A172 (cell line): ENCODE measurements at places on chromosomes 13 and 19. TPM values are rescaled to one million over a fixed set of nuclear protein-coding genes. Genes with fewer than 3 reads are reported as not detected.

- DNase-seq: no peak
Measured at GRCh38 chr19:23785982-23786381, 27.3 kb upstream of the ZNF681 start.

GRCh38 chr19:4347521-4347920 is 4.2 kb downstream of the MPND start:
- DNase-seq: no peak

GRIK5 gene
- total RNA-seq: 0.76 and 1.9 TPM in 2 replicates

DNA sequence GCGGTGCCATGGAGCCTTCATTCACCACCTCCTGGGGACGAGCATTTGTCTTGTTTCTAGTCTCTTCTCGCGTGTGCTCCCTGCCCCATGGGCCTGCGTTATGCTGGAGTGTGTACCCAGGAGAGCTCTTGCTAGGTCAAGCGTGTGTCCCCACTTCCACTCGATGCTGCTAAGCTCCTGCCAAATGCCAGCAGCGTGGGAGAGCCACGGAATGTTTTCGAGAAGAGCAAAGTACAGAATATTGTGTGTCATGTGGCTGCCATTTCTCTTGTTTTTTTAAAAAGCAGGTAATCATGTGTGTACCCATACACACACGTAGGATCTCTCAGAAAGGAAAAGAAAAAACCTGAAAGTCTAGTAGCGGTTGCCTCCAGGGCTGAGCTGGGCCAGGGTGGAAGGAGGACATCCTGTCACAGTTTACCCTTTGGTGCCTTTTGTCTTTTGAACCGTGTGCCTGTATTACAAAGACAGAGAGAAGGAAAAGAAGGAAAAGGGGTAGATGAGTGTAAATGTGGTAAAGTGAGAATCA is 28.6 kb downstream of the PAK4 start:
- no peak for DNase-seq

- DNase-seq: peak; percentile 54
Measured at GRCh38 chr13:46165485-46166223, 16.3 kb downstream of the LCP1 start.

ATXN8OS gene
- total RNA-seq: not detected in 2 replicates

- DNase-seq: no peak
Measured at GRCh38 chr19:6861683-6862286, 25.6 kb upstream of the ADGRE1 start.

GRCh38 chr13:21216332-21216731 is 39.9 kb downstream of the MRPL57 start:
- DNase-seq: no peak

NLRP5 gene
- total RNA-seq: 0.24 TPM in 1 of 2 replicates, not detected in the other

NOVA2 gene
- total RNA-seq: 0.17 and 0.53 TPM in 2 replicates

- DNase-seq: peak; percentile 29
Measured at GRCh38 chr19:49113762-49114629, at the start of gene LIN7B. LIN7B (plus strand) TSS chr19:49114370; CDS start chr19:49114405, 35 bp downstream.

SIGLEC12 gene
- not detected in 2 replicates for total RNA-seq

DNA sequence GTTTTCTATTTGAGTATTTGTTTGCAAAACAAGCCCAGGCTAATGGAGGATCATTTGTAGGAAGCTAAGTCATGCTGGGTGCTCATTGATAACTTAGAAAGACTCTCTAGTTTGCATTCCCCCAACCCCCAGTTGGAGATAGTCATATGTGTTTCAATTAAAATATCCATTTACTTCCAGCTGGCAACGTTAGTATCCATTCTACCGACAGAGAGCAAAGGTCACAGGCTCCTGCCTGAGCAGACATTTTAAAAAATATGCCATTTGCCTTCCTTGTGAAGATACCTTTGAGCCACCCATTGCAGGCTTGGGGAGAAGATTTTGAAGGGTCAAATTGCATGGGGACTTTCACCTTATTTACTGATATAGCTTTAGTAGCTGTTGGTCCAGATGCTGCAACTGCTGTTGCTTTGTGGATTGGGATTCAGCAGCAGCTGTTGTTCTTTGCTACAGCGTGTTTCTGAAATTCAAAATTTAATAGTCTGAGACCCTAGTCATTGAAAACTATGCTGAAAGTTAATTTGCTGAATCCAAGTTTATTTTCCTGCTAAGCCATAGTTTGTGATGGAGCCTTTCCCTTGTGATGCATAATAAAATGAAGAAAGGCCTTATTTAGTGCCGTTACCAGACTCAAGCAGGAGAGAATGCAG is 335.1 kb downstream of the GPC6 start:
- no peak for DNase-seq

DNA sequence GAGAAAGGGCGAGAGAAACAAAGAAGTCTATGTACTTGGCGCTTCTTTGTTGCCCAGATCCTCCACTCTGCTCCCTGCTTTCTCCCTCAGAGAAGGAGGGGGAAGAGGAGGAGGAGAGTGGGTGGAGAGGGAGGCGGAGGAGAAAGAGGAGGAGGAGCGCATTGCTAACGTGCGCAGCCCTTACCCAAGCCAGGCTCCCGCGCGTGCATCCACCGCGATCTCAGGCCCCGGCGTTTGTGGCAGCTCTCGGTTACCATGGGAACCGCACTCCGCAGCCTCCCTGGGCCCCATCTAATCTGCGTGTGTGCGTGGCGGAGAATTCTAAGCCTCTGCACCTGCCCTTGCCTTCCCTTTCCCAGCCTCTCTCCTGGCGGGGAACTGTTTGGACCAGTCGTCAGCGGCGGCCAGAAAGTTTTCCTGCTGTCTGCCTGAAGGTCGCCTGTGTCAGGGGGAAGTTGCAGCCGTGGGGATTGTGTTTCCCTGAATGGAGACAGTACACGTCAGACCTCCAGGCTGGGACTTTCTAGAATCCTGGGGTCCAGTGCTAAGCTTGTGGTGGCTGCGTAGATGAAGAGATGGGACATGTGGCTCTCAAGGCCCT is at the start of gene ERICH6B:
Gene ERICH6B, minus strand, starts transcription at position 239 of the 601 bp plus-strand sequence. CDS start 18,734 bp downstream, outside the sequence.
- DNase-seq: no peak

FPR3 gene
- total RNA-seq: not detected in 2 replicates

GRCh38 chr13:20378721-20379120 is 146.6 kb upstream of the GJB6 start:
- DNase-seq: no peak

DNA sequence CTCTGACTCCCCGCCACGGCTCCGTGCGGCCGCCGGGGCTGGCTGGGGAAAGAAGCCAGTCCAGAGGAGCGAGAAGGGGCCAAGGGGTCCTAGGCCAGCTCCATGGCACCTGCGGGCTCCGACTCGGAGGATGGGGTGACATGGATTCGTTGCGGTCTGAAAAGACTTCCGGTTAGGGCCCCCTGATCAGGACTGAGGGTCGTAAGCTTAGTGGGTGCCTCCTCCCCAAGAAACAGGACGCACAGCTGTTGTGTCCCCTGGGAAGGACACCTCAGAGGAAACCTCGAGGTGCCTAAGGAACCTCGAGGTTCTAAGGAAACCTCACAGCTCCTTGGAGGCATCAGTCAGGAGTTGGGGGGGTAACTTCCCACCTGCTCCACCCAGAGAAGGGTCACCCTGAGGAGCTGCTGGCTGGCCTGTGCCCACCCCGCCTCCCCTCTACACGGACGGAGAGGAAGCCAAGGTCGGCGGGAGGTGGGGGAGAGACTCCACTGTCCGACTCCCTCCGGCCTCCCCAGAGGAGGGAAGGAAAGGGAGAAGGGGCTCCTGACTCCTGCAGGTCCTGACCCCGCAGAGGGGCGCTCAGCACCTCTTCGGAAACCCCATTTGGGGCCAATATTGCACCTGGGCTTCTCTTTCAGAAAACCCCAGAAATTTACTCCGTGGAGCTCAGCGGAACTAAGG is 855 bp downstream of the ATP12A start:
- no peak for DNase-seq

- DNase-seq: no peak
Measured at GRCh38 chr13:99383946-99384345, 76.7 kb upstream of the GPR183 start.

DNA sequence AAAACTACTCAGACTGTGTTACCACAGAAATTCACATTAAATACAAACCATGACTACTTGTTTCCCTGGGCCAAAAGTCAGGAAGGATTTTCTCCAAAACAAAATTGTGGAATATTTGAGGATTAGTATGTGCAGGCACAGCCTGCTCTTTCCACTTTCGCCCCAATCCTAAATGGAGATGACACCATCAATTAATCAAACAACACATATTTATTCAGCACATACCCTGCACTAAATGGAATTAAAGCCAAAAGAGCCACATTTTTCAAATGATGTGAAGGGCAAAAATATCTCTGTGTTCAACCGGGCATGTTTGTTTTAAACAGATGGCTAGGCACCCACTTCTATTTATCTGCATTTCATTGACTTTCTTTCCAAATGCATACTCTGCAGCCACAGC is 523.1 kb downstream of the DCT start:
- no peak for DNase-seq

GRCh38 chr19:29724102-29724641 is 9.1 kb upstream of the C19orf12 start:
- DNase-seq: no peak

DACH1 gene
- total RNA-seq: not detected in 2 replicates

DNA sequence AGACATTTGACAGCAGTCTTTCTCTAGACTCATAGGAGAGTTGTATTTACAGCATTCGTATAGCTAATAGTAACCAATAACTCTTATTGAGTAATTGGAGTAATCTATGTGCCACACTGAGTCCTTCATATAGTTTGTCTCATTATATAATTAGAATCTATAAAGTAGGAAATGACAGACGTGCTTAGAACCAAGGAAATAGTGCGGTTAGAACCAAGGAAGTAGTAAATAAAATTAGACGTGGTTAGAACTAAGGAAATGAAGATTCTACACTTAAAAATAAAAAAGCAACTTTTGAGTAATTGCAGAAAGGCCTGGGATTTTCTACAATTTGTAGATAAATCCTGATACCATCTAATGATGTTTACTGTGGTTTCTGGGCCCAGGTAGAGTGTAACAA is 107.8 kb upstream of the TNFSF11 start:
- DNase-seq: no peak

GRCh38 chr19:2488942-2489731 is 13.2 kb downstream of the GADD45B start:
- no peak for DNase-seq

PCDH17 gene
- total RNA-seq: 0.07 and 0.17 TPM in 2 replicates

- DNase-seq: peak; percentile 71
Measured at GRCh38 chr13:110886870-110887596, 27.8 kb downstream of the ANKRD10 start.

DNA sequence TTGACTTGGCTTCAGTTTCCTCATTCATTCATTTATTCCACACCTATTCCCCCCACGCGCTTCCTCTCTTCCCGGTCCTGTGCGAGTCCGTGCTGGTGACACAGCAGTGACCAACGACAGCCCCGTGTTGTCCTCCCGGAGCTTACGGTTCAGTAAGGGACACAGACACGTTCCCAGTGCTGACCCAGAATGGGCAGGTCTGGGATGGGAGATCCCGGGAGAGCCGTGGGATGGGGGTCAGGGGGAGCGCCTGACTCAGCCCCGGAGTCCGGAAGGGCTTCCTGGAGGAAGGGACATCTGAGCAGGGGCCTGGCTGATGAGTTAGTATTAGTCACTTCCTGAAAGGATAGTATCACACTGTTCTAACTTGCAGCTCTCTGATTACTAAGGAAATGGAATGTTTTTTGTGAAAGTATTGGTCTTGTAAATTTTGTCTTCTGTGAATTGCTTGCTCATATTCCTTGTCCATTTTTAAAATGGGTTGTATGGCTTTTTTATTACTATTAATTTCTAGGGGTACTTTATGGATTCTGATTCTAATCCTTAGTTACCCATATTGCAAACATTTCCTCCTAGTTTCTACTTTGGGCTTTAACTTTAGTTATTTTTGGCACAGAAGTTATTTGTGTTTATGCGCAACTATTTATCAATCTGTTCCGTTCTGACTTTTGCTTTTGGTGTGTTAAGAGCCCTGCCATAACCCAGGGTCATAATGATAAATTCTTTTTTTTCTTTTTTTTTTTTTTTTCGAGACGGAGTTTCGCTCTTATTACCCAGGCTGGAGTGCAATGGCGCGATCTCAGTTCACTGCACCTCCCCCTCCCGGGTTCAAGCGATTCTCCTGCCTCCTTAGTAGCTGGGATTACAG is 708 bp upstream of the ERCC1 start:
- DNase-seq: peak; percentile 95

KIR2DL4 gene
- not detected in 2 replicates for total RNA-seq

HOMER3 gene
- 104 and 143 TPM in 2 replicates for total RNA-seq

DNA sequence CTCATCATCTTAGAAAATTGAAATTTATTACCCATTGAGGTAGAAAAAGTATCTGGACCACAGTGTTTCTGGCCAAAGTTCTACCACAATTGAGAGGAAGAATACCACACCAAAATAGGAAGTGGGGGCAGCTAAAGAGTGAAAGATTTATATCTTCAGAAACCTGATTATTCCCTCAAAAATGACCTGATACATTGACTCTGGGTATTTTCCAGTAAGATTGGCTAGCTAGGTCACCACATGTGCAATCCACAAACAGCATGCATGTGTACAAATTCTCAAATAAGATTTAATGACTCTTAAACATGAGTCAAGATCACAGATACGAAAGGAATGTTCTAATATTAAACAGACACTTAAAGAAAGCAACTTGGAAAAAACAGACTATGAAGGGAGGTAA is 1516.2 kb upstream of the PCDH20 start:
- DNase-seq: peak; percentile 16

DNA sequence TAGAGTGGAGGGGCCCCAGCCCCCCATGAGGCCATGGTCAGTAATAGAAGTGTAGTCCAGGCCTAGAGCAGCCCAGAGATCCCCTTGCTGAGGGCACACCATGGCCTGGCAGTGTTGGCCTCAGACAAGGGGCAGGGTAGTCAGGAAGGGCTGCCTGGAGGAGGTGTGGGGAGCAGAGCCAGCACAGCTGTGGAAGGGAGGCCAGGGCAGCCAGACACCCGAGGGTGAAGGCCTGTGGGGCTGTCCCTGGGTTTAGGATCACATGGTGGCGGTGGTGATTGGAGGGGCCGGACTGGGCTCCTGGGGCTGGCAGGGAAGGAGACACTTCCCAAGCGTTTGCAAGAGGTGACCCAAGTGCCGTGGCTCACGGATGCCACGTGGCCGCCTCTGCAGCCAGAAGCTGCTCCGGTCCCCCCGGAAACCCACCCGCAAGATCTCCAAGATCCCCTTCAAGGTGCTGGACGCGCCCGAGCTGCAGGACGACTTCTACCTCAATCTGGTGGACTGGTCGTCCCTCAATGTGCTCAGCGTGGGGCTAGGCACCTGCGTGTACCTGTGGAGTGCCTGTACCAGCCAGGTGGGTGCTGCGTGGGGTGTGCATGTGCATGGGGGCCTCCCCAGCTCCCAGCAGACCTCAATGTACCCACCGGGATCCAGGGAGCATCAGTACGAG is 11.6 kb upstream of the TEKTIP1 start:
- DNase-seq: no peak

- DNase-seq: no peak
Measured at GRCh38 chr19:57096685-57097361, 23.0 kb upstream of the USP29 start.

SMAD9 gene
- total RNA-seq: 2.1 and 5.2 TPM in 2 replicates

LRRC25 gene
- 0.07 TPM in 1 of 2 replicates, not detected in the other for total RNA-seq

GRCh38 chr13:43953370-43953769 is 73.7 kb downstream of the LACC1 start:
- DNase-seq: no peak

RUBCNL gene
- 0.14 and 0.29 TPM in 2 replicates for total RNA-seq

GRCh38 chr13:80428349-80429096 is 87.6 kb upstream of the SPRY2 start:
- no peak for DNase-seq
